ENCODE measurements at places on chromosomes 6 and 20.

- no peak for DNase-seq
Measured at GRCh38 chr6:106473812-106474211, 113.3 kb downstream of the CRYBG1 start.

GRCh38 chr6:14590586-14590985 is 473.0 kb downstream of the CD83 start:
- no peak for DNase-seq

DNA sequence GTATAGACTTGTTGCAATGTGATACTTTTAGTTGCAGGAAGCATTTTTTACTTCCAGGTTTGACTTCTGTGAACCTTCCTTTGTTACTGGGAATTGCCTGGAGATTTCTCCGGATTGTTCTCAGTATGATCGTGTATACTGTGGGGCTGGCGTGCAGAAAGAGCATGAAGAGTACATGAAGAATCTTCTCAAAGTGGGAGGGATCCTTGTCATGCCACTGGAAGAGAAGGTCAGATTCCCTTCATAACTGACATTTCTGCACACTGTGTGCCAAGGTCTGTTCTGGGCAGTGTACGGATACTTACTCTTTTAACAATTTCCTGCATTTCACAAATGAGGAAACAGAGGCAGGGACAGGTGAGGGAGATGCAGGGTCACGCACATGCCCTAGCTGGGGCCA is 9.7 kb downstream of the PCMTD2 start:
- no peak for DNase-seq

DNA sequence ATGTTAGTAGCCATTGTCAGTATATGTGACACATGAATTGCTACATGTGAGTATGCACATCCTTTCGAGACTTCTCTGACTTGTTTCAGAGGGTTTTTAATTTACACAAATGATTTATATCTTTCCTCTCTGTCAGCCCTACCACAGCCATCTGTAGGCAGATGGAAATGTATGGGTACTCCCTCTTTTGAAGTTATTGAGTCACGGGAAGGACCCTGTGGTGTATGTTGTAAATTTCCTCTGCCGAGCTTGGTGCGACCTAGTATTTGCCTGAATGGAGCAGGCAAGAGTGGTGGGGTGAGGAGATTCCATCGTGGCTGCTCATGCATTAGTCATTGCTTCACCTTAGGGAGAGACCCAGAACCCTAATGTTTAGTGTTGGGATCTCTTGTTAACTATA is 171.9 kb downstream of the JARID2 start:
- DNase-seq: no peak

GRCh38 chr6:159726255-159726917 is 920 bp upstream of the WTAP start:
- no peak for DNase-seq

DNA sequence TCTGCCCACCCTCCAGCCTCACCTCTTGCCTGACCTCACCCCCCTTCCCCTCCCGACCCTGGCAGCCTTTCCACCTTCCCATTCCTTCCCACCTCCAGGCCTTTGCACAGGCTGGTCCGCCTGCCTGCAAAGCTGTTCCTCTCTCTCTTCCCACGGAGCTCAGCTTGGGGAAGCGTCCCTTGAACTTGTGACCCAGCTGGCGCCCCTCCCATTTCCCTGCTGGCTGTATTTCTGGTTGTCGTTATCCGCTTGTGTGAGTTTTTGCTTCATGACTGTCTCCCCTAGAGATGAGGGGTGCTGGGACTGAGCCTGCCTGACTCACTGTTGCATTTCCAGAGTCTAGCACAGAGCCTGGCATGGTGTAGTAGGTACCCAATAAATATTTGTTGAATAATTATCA is 32.5 kb downstream of the VSTM2L start:
- no peak for DNase-seq

DNA sequence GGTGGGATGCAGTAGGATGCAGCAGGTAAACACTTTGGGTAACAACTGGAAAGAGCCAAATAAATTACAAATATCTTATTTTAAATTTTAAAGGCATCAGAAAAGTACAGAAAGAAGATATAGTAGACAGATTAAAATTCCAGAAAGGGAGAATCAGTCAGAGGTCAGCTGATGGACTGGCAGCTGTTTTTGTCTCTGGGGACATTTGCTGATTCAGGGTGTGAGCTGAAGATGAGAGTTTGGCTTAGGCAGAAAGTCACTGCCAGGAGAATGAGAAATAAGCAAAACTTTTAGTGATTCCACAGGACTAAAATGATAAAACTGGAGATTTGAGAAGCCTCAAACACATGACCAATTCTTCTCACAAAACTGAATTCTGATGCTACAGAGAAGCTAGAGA is 39.5 kb downstream of the AHI1 start:
- DNase-seq: no peak

- DNase-seq: no peak
Measured at GRCh38 chr20:46206992-46207549, 89.0 kb downstream of the CD40 start.

DNA sequence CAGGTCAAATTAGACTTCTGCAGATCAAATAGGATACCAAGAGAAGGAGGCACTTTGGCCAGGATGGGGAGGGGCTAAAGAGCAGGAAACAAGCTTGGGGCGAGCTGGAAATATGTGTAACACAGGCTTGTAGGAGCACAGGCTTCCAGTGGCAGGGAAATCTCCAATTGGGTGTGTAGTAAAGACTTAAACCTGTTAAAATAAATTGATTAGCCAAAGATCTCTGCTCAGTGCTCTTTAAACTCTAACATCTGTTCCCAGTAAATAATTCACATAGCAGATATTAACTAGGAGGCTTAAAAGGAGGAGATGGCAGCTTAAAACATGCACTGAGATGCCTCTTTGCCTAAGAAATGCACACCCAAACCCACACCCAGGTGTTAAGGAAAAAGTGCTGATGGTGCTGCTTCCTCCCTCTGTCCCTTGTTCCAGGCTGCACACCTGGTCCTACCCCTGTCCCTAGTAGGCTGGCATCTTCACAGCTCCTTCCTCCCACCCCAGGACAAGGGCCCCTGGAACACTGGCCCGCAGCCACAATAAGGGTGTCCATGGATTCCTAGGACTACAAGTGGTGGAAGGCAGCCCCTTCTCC is 93.5 kb upstream of the MLN start:
- DNase-seq: no peak

GRCh38 chr6:106182455-106182854 is 96.3 kb downstream of the PRDM1 start:
- DNase-seq: no peak

DNA sequence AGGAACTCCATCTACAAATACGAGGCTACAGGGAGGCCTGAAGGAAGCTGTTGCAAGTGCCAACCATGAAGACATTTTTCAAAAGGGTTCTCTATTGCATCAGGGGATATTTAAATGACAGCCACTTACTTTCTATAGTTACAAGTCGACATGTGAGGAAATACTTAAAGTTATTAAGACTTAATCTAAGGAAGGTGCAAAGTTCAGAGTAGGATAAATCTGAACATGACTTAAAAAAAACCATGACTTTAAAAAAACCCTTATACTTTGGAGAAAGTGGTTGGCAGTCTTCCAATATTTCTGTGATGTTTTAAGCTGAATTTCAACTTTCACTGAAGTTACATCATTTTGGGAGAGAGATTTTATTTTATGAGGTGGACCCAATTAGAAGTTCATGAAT is 56.3 kb upstream of the EMILIN3 start:
- DNase-seq: no peak

DNA sequence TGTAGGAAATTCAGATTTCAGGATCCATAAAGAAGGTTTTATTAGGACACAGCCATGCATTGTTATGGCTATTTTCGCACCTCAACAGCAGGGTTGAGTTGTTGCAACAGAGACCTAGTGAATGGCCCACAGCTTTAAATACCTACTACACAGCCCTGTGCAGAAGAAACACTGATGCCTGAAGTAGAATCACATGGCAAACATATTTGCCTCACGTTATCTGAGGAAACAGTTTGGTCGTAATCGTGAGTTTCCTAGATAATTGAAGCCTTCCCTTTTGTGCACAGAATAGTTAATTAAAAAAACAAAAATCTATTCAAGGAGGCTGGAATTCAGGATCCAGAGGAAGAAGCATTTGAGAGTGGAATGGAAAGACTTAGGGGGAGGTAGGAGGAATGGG is 55.1 kb downstream of the GCNT2 start:
- DNase-seq: no peak

- no peak for DNase-seq
Measured at GRCh38 chr6:162829013-162829742, 101.4 kb downstream of the PACRG start.

All from omental fat pad (tissue), 4 donors.